M059J (cell line): ENCODE measurements at places on chromosomes 11 and 22. TPM values are rescaled to one million over a fixed set of nuclear protein-coding genes. Genes with fewer than 3 reads are reported as not detected.

- no peak for DNase-seq
Measured at GRCh38 chr11:122852796-122853160, 14.5 kb downstream of the CRTAM start.

DNA sequence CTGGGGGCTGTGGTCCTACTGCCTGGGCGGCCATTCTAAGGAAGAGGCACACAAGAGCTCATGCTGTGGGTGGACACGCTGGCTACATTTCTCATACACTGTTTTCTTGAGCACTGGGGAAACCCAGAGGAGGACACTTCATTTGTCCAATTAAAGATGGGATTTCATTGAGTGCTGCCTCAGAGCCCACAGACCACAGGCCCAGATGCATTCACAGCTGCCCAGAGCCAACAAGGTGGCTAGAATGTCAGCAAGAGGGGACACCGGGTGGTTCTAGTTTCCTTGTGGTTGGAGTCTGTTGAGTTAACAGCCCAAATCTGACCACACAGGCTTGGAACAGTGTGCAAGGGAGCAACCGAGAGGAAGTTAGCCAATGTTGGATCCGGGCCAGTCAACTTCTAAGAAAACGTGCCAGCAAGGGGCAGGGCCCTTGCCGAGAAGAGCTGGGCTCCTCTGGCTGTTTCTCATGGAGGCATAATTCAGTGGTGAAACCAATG, 35.0 kb upstream of the SORL1 start:
- DNase-seq = peak; percentile 97

GRCh38 chr22:19115628-19116027, 6.6 kb downstream of the DGCR2 start:
- DNase-seq = no peak

GRCh38 chr11:37755521-37755920, 1157.5 kb upstream of the RAG2 start:
- DNase-seq = no peak

- DNase-seq = no peak
Measured at GRCh38 chr11:12824281-12825041, 150.2 kb downstream of the TEAD1 start.

- peak; percentile 17 for DNase-seq
Measured at GRCh38 chr11:70029115-70029860, 48.8 kb upstream of the ANO1 start.

GRCh38 chr11:72851726-72852125, 37.5 kb downstream of the ATG16L2 start:
- peak; percentile 39 for DNase-seq

GRCh38 chr11:38416141-38416540, 1818.1 kb upstream of the RAG2 start:
- peak; percentile 33 for DNase-seq

GRCh38 chr11:87097582-87097981, 59.8 kb downstream of the TMEM135 start:
- peak; percentile 40 for DNase-seq

DNA sequence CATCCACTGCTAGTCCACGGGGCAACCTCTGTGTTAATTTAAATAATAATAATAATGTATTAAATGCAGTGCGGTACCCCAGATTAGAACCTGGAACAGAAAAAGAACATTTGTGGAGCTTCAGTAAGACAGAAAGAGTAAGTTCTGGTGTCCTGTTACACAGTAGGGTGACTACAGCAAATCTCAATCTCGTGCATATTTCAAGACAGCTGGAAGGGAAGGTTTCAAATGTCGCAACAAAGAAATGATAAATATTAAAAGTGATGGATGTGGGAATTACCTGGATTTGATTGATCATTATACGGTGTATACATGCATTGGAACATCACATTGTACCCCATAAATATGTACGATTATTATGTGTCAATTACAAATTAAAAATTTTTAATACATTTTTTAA, 1.7 kb upstream of the RAC2 start:
- no peak for DNase-seq

- DNase-seq = no peak
Measured at GRCh38 chr11:1675536-1676228, 21.3 kb upstream of the KRTAP5-6 start.

DNA sequence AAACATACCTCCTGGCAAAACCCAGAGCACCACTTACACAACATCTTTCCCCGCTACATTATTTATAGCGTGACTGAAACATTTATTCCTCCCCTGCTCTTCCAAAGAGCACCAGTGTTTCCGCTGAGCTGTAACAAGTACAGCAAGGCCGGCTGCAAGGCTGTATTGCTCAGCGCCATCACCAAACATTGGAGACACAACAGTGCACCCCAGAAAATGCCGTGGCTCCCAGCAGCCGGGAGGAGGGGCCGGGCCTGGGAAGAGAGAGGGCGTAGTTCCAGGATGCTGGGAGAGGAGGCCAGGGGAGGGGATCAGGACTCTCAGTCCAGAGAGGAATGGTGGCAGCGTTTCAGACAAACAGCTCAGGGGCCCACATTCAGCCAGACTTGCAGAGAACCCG, 133.2 kb downstream of the DSCAML1 start:
- no peak for DNase-seq

DNA sequence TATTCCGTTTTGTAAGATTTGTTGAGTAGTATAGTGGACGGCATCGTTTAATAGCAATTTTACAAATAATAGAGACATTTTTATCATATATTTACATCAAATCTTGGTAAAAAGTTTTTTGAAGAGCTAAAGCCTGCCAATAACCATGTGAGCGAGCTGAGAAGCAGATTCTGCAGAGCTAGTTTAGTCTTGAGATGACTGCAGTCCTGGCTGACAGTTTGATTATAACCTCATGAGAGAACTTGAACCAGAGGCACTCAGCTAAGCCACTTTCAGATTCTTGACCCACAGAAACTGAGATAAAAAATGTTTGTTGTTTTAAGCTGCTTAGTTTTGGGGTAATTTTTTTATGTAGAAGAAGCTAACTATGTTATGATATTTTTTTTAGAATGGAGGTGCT, 78.9 kb downstream of the PDE3B start:
- DNase-seq = no peak

GRCh38 chr11:126843096-126843495, 157.5 kb downstream of the KIRREL3 start:
- no peak for DNase-seq

DNA sequence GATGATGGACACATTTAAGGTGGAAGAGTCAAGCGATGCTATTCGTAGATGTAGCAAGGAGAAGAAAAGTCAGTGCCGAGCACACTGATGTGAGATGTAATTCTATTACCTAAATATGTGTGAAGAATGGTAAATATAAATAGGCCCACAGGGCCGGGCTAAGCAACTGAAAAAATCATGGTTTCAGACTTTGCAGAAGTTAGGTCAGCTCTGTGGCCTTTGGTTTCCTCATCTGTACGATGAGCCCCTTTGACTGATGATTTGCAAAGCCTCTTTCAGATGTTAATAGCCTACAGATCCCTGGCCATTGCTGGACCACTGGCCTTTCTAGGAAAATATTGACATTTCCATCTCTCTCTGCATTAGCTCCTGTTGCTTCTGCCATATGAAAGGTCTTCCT, 570.8 kb downstream of the OPCML start:
- no peak for DNase-seq

DNA sequence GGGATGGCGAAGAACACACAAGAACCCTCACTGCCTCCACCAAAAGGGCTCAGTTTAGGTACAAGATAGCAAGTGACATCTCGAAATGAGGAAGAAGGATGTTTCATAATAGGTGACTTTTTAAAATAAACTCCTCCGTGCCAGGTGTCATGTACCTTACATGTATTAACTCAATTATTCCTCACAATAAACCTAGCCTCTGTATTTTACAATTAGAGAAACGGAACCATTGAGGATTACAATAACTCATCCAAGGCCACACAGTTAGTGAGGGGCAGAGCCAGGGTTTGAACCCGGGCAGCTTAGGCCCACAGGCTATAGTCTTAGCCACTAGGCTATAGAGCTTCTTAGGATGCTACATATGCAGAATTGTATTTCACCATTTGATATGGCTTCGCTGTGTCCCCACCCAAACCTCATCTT, 965 bp upstream of the PAMR1 start:
- DNase-seq = no peak

GRCh38 chr11:19525276-19525675, 187.4 kb upstream of the NAV2 start:
- no peak for DNase-seq

DNA sequence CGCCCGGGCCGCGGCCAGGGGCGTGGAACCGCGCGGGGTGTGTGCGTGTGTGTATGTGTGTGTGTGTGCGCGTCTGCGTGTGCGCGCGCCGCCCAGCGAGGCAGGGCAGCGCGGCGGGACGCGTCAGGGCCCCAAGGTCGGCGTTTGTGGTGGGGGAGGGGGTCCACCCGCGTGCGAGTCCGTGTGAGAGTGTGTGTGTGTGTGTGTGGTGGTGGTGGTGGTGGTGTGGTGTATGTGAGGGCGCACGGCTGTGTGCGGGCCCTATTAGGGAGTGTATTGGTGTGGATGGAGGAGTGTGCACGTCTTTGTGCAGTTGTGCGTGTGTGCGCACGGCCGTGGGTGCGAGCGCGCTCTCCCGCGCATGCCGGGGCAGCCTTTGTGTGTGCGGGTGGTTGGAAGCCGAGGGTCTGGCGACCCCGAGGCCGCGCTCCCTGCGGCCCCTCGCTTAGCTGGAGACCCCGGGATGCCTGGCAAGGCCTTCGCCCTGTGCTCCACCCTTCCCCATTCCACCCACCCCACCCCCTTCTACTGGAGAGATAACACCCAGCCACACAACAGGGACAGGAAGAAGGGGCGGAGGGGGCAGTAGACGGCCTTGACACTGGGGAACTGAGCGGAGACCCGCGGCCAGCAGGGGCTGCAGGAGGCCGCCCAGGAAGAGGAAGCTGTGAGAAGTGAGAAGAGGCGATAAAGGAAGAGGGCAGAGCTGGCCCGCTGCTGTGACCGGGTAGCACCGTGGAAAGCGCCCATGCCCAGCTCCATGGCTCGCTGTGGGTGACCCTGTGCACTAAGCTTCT, 528 bp upstream of the ARRB1 start:
- DNase-seq = no peak

DNA sequence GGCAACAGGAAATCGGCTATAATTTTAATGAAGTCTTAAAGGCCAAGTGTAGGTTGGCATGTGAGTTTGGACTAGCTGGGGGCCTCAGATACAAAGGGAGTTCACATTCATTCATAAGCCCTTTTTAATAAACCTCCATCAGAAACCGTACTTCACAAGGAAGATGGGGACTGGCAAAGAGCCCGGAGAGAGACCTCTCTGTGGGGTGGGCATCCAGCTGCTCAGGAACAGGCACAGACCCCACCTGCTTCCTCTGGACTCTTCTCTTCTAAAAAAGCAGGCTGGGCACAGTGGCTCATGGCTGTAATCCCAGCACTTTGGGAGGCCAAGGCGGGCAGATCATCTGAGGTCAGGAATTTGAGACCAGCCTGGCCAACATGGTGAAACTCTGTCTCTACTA, 3.9 kb upstream of the ARFGAP3 start:
- no peak for DNase-seq

DNA sequence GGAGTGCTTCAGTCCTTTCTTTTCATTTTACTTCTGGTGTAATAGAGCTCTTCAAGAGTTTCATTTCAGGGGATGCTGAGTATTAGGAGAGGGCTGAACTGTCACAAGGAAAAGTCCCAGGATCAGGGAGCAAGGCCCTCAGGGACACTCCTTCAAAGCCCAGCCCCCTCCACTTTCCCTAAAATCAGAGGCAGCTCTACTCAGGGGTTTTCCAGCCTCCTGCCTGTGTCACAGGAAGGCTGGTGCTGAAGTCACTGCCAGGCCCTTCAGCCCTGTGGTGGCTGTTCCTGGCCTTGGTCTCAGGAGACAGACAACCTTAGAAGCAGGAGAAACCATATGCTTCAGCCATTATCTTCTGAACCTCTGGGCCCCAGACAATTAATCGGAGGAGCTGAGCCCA, 36.4 kb upstream of the KIRREL3 start:
- no peak for DNase-seq

- peak; percentile 43 for DNase-seq
Measured at GRCh38 chr11:62048100-62048499, 75.7 kb upstream of the INCENP start.

GRCh38 chr11:37598381-37598780, 1000.3 kb upstream of the RAG2 start:
- DNase-seq = no peak

GRCh38 chr22:41833369-41834004, 582 bp downstream of the SREBF2 start:
- DNase-seq = peak; percentile 28

GRCh38 chr11:65814131-65814985, 19.4 kb upstream of the SNX32 start:
- peak; percentile 13 for DNase-seq

DNA sequence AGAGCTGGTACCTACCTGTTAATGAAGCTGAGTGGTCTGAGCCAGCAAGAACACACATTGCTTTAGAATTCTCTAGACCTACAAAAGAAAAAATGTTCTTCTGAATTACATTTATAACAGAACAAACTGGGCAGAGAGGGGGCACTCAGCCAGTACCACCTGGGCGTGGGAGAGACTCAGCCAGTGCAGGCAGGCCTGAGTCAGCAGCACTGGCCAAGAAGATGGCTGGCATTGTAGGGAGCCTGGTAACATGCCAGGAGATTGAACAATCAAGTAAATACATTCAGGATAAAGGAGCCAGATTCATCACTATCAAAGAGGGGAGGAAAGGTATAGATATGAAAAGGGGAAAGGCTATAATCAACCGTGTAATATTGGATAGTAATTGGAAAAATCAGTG, 19.9 kb downstream of the SERGEF start:
- DNase-seq = no peak

DNA sequence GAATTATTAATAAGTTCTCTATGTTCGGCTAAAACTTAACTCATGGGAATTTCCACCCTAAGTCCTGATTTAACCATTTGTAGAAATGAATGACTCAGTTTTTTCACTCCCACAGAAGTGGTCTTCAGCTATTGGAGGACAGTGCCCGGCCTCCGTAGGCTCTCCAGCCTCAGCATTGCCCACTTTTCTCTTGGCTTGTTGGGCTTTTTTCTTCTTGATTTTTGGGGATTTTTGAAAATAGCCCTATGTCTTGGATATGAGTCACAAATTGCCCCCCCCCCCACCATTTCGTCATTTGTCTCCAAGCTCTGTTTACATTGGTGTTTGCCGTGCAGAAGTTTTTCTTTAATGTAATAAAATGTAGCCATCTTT, 66.7 kb downstream of the PACS1 start:
- peak; percentile 35 for DNase-seq

- no peak for DNase-seq
Measured at GRCh38 chr11:14190992-14191778, 167.8 kb downstream of the RRAS2 start.

GRCh38 chr22:30492144-30492543, 13.4 kb downstream of the SEC14L4 start:
- no peak for DNase-seq

Gene RAC2
- 3.7 and 5.0 TPM in 2 replicates for total RNA-seq

Gene LMO2
- total RNA-seq = 0.54 and 0.84 TPM in 2 replicates

Gene C11orf87
- 0.02 and 0.34 TPM in 2 replicates for total RNA-seq

Gene KCNJ4
- 0.22 and 1.1 TPM in 2 replicates for total RNA-seq

Gene FXYD2
- total RNA-seq = not detected in 2 replicates

Gene KCNQ1OT1
- 0.32 and 0.47 TPM in 2 replicates for total RNA-seq

Gene CSTF3
- 26.1 and 28.5 TPM in 2 replicates for total RNA-seq

Gene ELMOD1
- total RNA-seq = 0.39 TPM in 1 of 2 replicates, not detected in the other

Gene MACROD1
- total RNA-seq = 3.8 and 10.3 TPM in 2 replicates

Gene PRG3
- total RNA-seq = not detected in 2 replicates

Gene ANKK1
- total RNA-seq = not detected in 2 replicates

Gene ART5
- total RNA-seq = not detected in 2 replicates

Gene OLFML1
- total RNA-seq = 0.07 and 0.32 TPM in 2 replicates

Gene HBE1
- 2.2 and 7.0 TPM in 2 replicates for total RNA-seq
